NCI-H1105 treated with DMSO at 0.1 percent for 48 hours (cell line): ENCODE measurements at places on chromosomes 5 and 9.

DNA sequence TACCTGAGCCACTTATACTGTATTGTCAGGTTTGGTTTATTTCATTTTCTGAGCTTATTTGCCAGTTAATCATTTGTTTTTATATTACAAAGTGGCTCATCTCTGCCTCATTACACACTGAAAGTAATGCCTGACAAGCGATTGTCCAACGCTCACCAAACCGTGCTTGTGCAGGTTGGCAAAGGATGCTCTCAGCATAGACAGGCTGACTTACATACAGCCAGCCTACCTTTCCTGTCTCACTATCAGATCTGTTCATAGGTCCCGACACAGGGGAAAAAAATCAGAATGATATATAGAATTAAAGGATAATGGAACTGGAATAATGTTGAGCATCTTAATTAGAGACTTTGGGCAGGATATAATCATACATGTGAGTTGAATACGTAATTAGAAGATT is 739.7 kb upstream of the RIOK2 start:
- no peak for DNase-seq

GRCh38 chr5:112417931-112418658 is 982 bp downstream of the EPB41L4A start:
- DNase-seq = peak; percentile 3

GRCh38 chr9:69569738-69570451 is 102.3 kb downstream of the APBA1 start:
- DNase-seq = no peak

- DNase-seq = no peak
Measured at GRCh38 chr5:79577693-79578092, 34.5 kb upstream of the TENT2 start.

DNA sequence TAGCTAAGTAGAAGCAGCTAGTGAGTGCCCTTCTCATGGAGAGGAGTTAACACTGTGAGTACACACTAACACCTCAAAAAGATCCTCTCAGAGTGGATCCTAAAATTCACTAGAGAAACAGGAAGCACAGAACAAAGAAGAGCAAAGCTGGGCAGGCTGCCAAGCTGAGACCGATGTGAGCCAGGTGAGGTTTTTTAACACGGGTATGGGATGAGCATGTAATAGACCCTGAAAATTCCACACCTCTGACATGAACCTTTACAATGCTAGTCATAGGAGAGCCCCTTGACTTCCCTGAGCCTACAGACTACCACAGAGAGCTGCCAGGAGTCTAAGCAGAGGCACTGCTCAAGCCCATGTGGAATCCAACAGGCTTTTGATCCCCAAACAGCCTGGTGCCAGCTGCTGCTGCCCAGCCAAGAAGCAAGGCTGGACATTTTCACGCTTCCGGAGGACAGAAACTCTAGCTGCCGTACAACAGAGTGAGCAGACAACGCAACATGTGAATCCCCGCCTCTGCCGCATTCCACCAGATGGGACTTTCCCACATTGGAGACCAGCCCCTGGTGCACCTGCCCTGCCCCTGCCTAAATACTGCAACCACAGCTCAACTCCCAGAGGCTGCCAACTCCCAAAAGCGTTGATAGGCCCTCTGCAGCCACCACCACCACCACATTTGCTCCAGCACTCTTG is 280.8 kb downstream of the CDH10 start:
- DNase-seq = peak; percentile 92

DNA sequence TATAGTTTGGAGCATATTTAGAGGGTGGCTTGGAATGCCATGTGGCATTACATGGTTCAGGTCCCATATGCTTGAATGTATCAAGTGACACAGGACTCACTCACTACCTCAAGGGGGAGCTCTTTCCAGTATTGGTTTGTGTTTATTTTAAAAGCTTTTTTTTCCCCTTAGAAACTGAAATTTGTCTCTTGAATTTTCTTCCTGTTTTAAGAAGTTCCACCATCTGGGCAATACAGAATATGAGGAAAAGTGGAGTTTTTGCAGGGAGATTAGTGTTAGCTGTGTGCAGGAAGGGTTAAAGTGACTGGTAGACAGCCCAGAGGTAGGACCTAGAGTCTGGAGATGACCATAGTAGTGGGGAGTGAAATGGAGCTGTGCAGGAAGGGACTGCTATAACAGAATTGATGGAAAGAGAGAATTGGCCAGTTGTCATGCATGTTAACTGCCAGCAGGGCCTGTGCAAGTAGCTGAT is 36.6 kb downstream of the CTNNA1 start:
- peak; percentile 4 for DNase-seq

DNA sequence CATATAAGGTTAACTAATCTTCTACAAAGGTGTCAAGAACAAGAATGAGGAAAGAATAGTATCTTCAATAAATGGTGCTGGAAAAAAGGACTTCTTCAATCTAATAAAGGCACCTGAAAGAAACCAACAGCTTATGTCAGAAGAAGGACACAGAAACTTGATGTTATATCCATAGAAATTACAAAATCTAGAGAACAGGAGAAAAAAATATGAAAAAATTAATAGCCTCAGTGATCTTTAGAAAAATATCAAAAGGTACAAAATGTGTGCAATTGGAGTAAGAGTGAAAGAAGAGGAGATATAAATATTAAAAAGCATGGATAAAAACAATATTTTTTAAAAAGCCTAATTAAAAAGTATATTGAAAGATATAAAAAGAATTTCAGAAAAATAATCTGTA is 18.8 kb upstream of the PRSS3 start:
- no peak for DNase-seq

GRCh38 chr5:116510517-116510916 is 64.1 kb downstream of the SEMA6A start:
- DNase-seq = no peak

GRCh38 chr5:55406292-55406691 is 98.5 kb downstream of the MTREX start:
- peak; percentile 79 for DNase-seq

GRCh38 chr9:114894609-114895433 is 35.6 kb downstream of the TNFSF8 start:
- peak; percentile 63 for DNase-seq

GRCh38 chr5:14503681-14504331 is 77.8 kb upstream of the OTULINL start:
- no peak for DNase-seq
